ENCODE measurements at places on chromosomes 7 and 10.

DNA sequence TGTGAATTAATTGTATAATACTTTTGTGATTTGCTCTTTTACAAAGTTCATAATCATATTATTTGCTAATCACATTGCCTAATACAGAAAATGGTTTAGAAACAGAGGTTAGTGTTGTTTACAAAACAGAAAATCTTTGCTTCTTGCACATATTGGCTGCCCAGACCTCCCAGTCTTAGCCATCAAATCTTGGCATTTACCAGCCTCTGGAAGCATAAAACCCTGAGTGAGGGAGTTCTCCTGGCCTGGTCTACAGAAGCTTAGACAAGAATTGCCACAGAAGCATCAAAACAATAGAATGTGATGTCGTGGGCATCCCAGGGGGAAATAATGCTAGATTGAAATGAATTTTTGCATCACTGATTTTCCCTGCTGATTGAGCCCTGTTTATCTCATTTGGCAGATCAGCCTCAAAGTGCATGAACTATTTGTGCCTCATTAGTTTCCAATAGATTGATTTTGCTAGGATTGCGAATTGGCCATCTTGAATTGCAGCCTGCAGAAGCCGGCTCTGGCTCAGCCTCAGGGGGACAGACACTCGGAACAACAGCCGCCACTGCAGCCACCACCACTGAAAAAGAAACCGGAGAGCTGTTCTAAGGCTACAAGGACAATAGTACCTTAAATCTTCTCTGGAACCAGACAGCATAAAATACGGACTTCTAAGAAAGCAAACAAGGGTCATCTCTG lies 11.1 kb upstream of the SORBS1 start:
- DNase-seq: no peak

DNA sequence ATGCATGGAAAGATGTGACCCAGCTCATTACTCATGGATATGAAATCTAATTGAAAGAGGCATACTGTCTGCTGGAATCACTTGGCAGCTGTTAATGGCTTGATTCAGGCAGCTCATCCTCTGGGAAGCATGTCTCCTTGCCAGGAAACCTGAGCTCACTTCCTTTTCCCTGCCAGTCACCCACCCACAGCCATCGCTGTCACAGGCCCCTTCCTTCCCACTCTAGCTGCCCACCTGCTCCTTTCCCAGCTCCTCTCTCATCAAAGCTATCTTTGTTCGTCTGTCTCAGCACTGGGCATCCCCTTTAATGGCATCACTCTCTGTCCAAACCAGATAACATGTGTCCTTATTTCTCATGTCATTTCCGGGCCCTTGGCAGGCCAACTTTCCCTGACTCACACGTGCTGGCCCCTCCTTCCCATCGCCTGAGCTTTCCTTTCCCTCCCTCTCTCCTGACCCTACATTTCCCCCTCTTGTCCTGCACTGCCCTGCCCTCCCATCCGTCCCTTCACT lies 721.9 kb downstream of the TNS3 start:
- no peak for DNase-seq

- no peak for DNase-seq
Observed at GRCh38 chr10:48291190-48291589, 15.3 kb upstream of the MAPK8 start.

DNA sequence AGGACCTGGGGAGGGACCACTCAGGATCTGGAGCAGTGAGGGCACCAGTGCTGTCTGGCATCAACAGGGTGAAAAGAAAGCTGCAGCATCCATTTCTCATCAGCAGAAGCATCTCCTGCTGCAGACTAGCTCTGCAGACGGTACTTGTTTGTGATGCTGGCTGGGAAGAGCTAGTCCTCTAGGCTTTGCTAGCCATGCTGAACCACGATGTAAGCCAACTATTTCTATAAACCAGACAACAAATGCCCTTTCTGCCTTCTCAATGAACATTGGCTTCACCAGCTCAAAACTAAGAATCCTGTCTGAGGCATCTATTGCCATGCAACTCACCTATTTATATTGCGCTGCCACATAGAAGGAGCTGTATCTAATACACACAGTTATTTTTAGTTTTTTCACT lies 65.6 kb downstream of the CTTNBP2 start:
- DNase-seq: no peak

DNA sequence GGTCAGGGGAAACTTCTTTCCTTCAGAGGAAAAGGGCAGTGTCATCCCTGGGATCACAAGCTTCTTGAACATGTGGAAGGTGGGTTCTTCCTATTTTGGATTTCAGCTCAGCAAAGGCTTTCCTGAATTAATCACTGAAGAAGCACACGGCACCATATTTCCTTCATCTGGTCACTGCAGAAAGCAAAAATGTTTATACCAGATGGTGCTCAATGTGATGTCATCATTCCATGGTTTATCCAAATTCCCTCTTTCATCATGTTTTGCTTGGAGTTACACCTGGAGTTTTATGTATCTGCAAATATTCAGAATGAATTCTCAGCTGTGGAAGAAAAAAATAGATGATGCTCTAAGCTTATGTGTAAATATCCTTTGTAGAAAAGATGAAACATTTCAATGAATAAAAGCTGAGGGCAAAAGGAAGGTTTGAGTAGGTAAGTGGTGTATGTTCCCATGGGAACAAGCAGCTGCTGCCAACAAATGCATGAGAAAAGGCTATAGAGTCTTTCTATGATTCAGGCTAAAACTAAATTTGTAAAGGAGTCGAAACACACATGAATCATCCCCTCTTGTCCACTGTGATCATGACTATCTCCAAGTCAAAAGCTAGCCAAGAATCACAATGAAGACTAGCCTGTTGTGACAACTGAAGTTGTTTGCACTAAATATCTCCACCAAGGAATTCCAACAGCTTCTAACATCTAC lies 26.9 kb upstream of the BPGM start:
- no peak for DNase-seq
